ENCODE measurements at places on chromosomes 6 and 20.

GRCh38 chr6:156191895-156192294 is 585.3 kb upstream of the ARID1B start:
- DNase-seq, result no peak

DNA sequence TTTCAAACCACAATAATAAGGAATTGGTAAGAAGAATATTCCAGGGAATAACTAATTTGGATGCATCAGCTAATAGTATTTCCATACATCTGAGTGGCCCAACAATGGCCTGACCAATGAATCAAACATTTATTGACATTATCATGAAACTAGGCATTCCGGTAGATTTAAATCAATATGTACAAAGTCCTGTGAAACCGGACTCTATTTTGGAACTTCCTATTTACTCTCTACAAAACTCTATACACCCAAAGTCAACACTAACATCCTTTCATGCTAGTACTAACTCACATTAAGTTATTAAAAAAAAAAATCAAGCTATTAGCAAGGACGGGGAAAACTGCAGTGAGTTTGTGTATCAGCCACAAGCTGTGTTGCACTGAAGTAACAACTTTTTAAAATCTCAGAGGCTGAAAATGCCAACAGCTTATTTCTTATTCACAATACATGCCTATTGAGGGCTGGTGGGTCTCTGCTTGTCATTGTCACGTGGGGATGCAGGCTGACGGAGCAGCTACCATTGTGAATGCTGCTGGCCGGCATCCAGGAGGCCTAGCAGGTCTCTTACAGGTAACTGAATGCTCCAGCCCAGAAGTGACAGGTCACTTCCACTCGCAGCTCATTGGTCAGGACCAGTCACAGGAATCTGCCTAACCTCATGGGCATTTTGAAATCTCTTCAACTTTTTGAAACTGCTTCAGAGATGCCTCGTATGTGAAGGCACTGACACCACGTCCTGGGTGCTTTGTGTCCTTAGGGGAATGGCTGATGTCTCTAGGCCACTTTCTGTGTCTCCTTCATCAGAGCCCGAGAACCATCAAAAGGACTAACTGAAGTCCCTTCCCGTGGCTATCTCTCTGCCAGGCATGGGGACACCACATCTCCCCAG is 76.3 kb downstream of the SLC22A23 start:
- no peak for DNase-seq

- DNase-seq, result no peak
Measured at GRCh38 chr6:12606616-12607015, 110.0 kb upstream of the PHACTR1 start.

DNA sequence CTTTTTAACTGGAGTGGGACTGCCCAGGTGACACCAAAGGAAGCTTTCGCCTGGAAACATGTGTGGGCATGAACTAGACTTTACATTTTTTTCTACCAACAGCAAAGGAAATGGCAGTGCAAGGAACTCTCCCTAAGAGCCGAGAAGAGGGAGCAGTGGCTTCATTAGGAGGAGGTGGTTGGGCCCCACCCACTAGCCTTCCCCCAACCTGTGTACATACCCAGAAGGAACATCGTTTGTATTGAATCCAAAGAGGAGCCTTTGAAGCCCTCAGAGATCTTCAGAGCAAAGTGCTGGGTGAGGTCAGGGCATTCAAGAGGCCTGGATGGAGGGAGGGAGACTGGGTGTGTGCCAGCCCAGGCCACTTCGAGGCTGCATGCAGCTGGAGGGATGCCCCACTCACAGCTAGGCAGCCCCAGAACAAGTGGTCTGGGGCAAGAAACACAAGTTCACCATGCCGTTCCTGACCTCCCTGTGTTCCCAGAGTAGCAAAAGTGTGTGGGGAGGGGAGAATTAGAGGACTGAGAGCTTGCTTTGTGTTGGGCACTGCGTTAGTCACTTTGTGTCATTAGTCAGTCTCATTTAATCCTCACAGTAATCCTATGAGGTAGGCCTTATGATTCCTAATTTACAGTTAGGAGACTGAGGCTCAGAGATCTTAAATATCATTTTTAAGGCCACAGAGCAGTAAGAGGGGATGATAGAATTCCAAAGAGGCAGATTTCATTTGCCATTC is 191.6 kb upstream of the SUPT3H start:
- DNase-seq, result no peak

DNA sequence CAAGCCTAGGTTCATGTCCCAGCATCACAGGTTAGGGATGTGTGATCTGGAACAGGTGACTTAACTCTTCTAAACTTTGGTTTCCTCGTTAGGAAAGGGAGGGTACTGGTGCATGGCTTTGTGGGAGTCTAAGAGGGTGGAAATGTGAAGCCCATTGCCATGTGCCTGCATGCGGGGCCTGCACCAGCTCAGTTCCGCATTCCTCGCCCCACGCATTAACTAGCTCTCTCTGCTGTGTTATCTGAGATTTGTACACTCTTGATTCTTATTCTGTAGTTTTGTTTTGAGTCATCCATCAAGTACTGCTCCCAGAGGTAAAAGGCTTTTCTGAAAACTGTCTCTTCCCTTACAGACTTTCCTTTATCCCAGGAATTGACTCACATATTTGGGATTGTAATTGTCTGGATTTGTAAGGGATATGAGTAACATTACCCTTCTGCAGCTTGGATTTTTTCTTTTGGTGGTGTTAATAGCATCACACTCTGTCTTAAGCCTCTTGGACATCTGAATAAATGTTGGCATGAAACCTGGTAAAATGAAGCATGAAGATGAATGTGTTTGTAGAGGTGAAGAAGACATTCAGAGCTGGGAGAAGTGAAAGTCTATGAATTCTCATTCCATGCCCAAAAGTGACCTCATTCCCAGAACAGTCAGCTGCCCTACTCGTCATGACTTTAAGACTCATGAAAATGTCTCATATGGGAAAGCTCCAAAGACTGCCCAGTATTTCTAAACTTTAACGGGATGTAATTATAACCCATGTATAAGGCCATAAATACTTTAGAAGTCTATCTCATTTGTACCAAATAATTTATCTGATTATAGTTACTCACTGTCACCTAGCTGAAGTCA is 357.3 kb downstream of the FOXA2 start:
- no peak for DNase-seq

GRCh38 chr6:11730641-11731040 is 48.0 kb downstream of the ADTRP start:
- no peak for DNase-seq

DNA sequence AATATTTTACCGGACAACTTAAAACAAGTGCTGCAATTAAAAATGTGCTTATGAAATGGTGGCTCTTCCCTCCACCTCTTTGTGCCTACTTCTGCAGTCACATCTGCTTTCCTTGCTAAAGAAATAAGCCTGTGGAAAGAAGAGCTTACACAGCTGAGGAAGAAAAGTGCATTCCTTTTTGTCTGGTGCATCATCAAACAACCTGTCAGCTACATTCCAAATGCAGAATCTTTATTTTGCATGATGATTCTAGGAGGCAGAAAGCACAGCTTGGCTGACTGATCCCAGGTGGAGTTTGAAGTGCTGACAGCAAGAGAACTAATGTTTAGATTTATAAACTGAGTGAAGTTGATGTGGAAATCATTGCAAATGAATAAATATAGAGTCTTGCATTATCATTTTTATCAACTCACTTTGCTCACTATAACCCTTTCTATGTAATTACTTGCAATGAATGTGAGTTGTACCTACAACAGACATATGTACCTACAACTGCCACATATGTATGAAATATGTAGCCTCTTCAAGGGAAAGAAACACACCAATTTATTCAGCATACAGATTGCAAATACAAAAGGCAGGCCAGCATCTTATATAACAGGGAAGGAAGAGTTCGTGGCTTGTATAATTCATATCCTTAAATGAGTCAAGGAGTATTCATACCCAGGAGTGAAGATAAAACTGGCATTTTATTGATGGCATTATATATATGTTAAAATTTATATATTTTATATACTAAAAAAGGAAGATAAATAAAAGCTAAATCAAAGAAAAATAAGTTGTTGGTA is 223.4 kb upstream of the MCHR2 start:
- DNase-seq, result no peak

DNA sequence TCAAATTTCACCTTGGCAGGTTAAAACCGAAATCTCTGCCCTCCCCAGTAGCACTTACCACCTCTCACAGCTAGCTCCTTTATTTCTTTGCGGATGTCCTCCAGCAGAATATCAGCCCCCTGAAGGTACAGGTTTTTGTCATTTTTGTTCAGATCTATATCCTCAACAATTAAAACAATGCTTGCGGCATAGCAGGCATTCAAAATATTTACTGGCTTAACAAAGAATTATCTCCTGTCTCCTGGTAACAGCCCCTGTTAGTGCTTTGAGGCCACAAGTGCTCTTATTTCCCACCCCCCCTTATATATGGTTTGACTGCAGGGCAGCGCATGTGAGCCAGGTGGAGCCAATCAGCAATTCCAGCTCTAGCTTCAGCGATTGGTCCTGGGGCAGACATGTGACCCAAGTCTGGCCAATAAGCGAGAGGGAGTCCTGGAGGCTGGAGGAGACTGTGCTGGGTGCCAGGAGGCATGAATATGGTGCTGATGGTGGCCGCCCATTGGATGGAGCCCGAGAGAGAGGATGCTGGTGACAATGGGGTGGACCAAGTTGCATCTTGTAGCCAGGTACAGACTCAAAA is 21.0 kb downstream of the SULF2 start:
- DNase-seq, result no peak

GRCh38 chr20:32575227-32575581 is 9.9 kb downstream of the NOL4L start:
- no peak for DNase-seq

DNA sequence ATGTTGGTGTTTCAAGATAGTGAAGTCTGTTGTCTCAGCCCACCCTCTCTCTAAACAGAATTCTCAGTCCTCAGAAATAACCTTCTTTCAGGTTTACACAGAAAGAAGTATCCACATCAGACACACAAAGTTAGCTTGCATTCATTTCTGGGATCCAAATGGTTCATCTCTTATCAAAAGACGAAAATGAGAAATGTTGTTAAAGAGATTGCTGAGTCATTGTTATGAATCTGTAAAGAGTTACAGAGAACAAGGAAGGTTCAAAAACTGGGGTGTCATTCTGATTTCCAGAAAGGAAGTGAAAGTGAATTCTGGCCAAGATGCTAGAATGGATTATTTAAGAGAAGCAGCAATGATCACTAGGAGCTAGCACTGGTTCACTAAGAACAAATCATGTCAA is 90.5 kb upstream of the ATXN1 start:
- no peak for DNase-seq

DNA sequence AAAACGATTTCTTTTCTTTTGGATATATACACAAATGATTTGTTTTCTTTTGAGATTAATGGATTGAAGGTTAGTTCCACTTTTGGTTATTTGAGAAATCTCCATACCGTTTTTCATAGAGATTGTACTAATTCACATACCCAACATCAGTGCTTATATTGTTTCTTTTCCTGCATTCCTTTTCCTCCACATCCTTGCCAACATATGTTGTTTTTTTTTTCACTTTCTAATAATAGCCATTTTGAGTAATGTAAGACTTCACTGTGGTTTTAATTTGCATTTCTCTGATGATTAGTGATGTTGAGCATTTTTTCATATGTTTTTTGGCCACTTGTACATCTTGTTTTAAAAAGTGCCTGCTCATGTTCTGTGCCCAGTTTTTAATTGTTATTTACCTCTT is 846.4 kb upstream of the EYS start:
- DNase-seq, result no peak

DNA sequence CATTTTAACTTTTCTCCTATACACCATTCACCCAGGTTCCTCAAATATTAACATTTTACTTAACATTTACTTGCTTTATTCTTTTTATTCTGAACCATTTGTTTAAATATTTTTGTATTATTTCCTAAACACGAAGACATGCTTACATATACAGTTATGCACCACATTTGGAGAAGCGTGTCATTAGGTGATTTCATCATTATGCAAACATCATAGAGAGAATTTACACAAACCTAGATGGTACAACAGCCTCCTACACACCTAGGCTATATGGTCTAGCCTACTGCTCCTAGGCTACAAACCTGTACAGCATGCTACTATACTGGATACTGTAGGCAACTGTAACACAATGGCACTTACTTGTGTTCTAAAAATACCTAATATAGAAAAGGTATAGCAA is 6.6 kb downstream of the TDP2 start:
- DNase-seq, result no peak

DNA sequence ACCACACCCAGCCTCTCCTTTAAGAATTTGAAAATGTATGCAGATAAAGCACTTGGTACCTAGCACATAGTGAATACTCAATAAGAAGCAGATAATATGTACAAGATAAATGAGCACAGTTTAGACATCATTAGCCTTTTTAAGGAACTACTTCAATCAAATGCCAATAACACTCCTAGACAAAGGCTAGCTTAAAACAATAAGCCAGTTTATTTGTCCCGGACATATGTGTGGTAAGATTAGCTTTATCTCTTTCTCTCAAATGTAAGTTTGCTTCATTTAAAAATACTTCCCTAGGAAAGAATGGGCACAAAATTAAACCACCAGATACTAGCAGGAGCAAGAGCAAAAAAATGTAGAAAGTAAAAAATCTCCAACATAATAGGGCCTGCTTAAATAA is 73.8 kb downstream of the MAP3K5 start:
- no peak for DNase-seq

GRCh38 chr20:47019121-47019824 is 124.6 kb downstream of the EYA2 start:
- DNase-seq, result no peak

DNA sequence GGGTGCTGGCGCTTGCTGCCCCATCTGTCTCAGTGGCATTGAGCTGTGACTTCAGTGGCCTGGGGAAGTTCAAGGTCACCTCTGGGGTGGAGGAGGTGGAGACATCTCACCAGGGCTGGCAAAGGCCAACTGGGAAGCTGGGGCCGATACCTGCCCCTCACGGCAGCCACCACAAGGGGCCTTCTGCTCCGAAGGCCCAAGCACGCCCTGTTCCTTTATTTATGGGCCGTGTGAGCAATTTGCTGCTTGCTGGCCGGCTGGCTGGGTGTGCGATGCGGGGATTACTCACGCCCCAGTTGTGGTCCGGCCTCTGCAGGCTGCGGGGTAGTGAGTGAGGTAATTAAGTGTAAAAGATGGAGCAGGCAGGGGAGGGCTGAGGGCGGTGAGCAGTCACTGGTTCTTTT is 13.2 kb upstream of the SCRT2 start:
- no peak for DNase-seq

DNA sequence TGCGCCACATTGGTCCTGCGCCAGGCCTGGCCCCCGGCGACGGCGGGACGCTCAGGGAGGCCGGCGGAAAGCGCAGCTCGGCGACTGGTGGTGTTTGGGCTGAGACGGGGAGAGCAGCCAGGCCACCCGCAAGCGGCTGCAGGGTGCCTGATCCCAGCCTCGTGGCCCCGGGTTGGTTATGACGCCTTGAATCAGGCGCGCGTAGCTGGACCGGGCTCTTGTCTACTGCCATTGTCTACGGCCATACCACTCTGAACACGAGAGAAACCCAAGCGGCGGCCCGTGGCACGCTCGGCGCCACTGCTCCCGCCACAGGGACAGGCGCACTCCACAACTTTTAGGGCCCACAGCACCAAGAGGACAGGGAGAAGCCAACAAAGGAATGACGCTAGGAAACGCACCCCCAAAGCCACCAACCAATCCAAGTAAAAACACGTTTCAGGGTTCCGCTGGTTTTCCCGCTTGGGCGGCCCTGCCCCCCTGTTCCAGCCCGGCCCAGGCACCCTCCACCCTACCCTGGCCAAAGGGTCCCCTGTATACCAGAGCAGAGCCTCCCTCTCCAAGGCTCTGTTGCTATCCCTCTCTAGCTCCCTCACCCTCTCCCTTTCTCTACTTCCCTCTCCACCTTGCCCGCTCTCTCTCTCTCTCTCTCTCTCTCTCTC is 1849.3 kb upstream of the DEFB115 start:
- no peak for DNase-seq
